ENCODE measurements at places on chromosomes 16 and 17. TPM values are rescaled to one million over a fixed set of nuclear protein-coding genes. Genes with fewer than 3 reads are reported as not detected.

PKD1 gene
- total RNA-seq: 54.4 TPM

MYH13 gene
- total RNA-seq: not detected

IGSF6 gene
- not detected for total RNA-seq

KRTAP3-1 gene
- not detected for total RNA-seq

KRT12 gene
- not detected for total RNA-seq

LGALS9B gene
- not detected for total RNA-seq

RNF112 gene
- 0.45 TPM for total RNA-seq

CEP295NL gene
- 0.39 TPM for total RNA-seq

EVPLL gene
- not detected for total RNA-seq

GP1BA gene
- total RNA-seq: not detected

TBC1D3C gene
- not detected for total RNA-seq

HOXB3 gene
- total RNA-seq: 9.3 TPM

PRSS27 gene
- 1.0 TPM for total RNA-seq

RNFT1 gene
- 14.4 TPM for total RNA-seq

MYH2 gene
- total RNA-seq: not detected

AP1G1 gene
- 44.4 TPM for total RNA-seq

TEKT3 gene
- total RNA-seq: not detected

ACAP1 gene
- 1.9 TPM for total RNA-seq

All from A549 treated with CpdA at 1 μM for 4 hours (cell line).